SK-N-DZ (cell line): ENCODE measurements at places on chromosomes 3 and 15.

DNA sequence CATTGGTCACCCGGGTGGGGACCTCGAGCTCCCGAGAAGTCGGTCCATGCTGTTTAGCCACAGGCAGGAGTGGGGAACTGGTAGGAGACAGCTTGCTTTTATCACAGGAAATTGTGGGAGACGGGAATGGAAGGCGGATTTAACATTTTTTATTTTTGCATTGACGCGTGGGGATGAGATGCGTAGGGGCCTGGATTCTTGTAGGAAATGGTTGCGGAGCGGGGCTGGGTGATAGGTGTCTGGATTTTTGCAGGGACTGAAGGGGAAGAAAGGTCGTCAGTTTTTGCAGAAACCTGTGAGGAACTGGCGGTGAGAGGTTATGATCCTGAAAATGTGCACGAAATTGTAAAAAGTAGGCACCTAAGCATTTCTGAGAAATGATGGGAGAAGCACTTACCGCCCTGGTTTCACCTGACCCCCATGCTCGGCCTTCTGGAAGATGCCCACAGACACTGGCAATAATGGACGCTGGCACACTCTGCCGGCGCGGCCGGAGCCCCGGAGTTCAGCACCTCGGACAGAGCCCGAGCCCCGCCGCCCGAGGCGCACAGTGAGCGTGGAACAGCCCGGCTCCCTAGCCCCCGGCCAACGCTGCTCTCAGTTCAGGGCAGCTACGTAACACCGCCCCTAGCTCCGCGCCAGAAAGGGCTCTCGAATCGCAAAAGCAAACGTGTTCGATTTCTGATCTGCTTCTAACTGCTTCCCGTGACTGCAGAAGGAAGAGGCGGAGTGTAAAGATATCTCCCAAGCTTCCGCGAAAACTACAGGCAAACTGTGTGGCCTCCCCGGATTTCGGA, 928 bp downstream of the ANKRD34C start:
- peak; percentile 16 for DNase-seq

- no peak for DNase-seq
Measured at GRCh38 chr15:63517628-63518027, 13.2 kb downstream of the USP3 start.

DNA sequence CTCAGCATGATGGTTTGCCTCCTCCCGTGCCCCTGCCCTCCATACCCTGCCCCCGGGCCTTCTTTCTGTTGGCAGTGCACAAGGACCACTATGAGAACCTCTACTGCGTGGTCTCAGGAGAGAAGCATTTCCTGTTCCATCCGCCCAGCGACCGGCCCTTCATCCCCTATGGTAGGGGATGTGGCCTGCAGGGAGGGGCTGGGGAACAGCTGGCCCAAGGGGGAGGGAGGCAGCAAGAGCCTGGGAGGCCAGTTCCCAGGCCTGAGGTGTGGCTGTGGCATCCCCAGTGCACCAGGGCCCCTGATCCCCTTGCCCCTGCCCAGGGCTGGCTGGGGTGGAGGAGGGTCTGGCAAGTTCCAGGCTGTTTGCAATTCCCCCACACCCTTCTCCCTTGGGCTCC, 2.6 kb upstream of the PLA2G4B start:
- no peak for DNase-seq

GRCh38 chr3:70952033-70952747, 631.3 kb downstream of the FOXP1 start:
- DNase-seq: no peak

DNA sequence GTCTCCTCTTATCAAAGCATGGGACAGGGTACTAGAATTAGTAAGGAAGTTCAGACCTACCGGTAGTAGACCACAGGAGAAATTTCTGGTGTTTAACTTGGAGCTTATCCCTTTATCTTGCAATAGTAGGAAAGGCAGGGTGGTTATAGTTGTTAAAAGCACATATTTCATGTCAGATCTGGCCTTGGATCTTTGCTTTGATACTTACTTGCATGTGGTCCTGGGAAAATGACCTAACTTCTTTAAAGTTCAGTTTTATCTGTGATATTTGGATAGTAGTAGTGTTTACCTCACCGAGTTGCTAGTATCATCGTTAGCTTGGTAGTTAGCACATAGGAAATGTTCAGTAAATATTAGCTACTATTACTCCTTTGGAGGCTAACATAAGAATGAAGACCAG, 15.4 kb downstream of the EXOG start:
- DNase-seq: no peak

DNA sequence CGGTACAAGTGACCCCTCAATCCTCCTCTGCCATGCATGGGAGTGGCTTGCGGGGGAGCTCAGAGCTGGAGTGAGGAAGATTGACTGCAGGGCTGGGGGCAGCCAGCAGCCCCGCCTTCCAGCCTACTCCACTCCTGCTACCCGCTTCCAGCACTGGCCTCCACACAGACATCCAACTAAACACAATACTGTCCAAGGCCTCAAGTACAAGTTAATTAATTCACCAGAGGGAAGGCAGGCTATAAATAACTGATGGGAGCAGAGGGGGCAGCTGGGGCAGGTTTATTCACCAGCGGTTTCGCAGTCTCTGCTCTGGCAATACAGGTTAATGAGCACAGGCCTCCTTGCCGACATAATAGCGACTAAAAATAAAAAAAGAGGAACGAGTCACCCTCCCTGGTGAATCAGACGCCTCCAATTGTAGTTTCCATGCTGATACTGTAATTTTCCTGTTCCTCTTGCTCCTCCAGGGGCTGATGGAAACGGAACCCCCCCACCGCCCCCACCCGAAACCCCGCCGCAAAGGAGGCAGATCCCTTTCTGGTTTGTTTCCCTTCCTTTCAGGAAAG, 166.4 kb upstream of the TLE3 start:
- DNase-seq: peak; percentile 86

- DNase-seq: no peak
Measured at GRCh38 chr3:101946906-101947305, 97.6 kb downstream of the NFKBIZ start.

DNA sequence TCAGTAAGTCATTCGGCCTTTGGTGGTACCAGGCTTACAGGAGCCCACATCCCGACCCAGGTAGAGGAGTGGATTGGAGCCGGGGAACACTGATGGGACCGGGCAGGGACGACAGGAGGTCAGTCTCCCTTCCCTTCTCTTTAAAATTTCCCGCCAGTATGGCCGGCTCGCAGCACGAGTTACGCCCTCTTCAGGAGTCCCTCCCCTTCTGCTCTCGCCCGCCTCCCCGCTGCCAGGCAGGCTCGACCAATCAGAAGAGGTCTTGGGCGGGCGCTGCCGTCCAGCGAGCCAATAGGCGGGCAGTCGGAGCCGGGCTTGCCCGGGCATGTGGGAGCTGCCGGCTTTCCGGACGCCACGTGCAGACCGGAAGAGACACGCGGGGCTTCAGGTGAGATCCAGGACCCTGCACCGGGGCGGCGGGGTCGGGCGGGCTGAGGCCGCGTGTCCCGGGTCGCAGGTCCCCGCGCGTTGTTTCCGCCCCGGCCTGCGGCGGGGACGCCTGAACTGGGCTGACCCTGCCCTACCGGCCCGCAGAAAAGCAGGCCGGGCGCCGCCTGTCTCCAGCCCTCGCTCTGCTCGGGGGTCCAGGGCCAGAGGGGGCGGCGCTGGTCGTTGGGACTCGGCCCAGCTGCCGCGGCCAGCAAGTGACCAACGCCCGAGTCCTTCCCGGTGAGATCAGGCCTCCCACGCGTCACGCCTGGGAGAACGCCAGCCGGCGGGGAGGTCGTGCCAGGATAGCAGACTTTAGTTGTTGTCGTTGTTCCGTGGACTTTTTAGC, at the start of gene AEN:
Gene AEN (plus strand): TSS at position 346 of the 778 bp plus-strand sequence. CDS start 4,870 bp downstream, outside the sequence.
- DNase-seq: peak; percentile 97
